ENCODE measurements at places on chromosomes 12 and 14. TPM values are rescaled to one million over a fixed set of nuclear protein-coding genes. Genes with fewer than 3 reads are reported as not detected.
A peak's percentile ranks its signal among the peaks of the same experiment; 100 is the strongest.

GRCh38 chr12:112401054-112401453 is 8.4 kb downstream of the RPL6 start:
- H3K27ac ChIP-seq, result no peak overlapping the region
- peaks cover 10% of the 10 kb centered on the region for H3K36me3 ChIP-seq
- H3K27me3 ChIP-seq, result no peaks in the 10 kb centered on the region
- H3K4me3 ChIP-seq, result no peak overlapping the region
- peaks cover 1% of the 10 kb centered on the region for H3K4me1 ChIP-seq

DNA sequence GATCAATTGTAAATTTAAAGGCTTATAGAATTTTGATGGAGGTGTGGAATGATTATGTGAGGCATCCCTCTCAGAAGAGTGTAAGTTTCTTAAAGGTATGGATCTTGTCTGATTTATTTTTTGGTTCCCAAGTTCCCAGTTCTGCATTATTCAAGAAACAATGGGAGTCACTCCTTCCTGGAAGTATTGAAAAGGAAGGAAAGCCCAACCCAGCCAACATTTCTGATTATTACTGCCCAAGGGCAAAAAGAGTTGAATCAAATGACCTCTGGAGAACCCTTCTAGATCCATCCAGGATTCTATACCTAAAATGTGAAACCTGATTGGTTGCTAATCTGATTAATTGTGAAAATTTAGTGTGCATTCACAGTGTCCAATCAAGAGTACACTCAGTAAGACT is 166.2 kb downstream of the ANO2 start:
- DNase-seq, result no peak
- peaks cover 17% of the 10 kb centered on the region for H3K27me3 ChIP-seq
- peaks cover 7% of the 10 kb centered on the region for H3K4me1 ChIP-seq
- H3K4me3 ChIP-seq, result no peak overlapping the region
- no peak overlapping the region for H3K27ac ChIP-seq

GRCh38 chr14:83301791-83302190 is 1768.1 kb upstream of the SEL1L start:
- H3K36me3 ChIP-seq, result no peaks in the 10 kb centered on the region
- H3K27ac ChIP-seq, result no peak overlapping the region

DNA sequence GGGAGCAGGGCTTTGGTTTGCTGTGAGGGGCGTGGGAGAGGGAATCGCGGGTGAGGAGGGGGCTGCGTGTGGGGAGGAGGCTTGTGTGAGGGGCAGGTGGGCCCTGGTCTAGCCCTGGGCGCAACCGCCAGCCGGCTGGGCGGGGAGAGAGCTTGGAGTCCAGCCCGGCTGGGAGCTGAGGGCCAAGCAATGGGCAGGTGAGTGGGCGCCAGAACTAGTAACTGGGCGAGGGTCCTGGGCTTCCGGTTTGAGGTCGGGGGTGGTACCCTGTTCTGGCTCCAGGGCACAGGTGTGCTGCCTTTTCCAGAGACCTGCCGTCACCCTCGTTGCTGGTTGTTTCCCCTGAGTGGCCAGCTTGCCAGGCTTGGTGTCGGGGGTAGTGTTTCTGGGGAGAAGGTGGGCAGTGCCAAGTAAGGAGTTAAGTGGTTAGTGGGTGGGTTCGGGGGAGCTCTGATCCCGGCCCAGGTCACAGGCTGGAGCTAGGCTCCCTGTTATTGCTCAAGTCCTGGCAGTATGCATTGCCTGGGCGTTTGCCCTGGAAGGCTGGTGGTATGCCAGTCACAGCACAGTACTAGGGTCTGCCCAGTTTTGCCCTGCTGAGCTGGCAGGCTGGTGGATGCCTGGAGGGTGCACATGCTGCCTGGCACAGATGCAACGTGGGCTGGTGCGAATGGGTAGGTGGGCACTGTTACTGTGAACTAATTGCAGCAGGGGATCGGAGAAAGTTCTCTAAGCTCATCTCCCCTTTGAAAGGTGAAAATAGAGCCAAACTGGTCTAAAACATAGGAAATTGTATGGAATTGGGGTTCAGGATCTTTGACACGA is 683 bp downstream of the CIPC start:
- no peaks in the 10 kb centered on the region for H3K36me3 ChIP-seq
- peak overlapping the region; percentile 96 for H3K4me3 ChIP-seq
- peaks cover 51% of the 10 kb centered on the region for H3K4me1 ChIP-seq

GRCh38 chr14:45083617-45083975 is 320 bp upstream of the PRPF39 start:
- H3K27me3 ChIP-seq, result no peaks in the 10 kb centered on the region
- H3K27ac ChIP-seq, result peak overlapping the region; percentile 92
- H3K4me3 ChIP-seq, result peak overlapping the region; percentile 96
- H3K36me3 ChIP-seq, result peaks cover 3% of the 10 kb centered on the region
- H3K4me1 ChIP-seq, result peaks cover 33% of the 10 kb centered on the region

- H3K27ac ChIP-seq, result no peak overlapping the region
- H3K27me3 ChIP-seq, result no peaks in the 10 kb centered on the region
- no peaks in the 10 kb centered on the region for H3K36me3 ChIP-seq
These were observed 84.1 kb downstream of the FRMD6 start for GRCh38 chr14:51735851-51736250.

- no peak overlapping the region for H3K27ac ChIP-seq
- peaks cover 17% of the 10 kb centered on the region for H3K4me1 ChIP-seq
- no peak overlapping the region for H3K4me3 ChIP-seq
- H3K36me3 ChIP-seq, result no peaks in the 10 kb centered on the region
- no peaks in the 10 kb centered on the region for H3K27me3 ChIP-seq
- no peak for DNase-seq
These were observed 469.8 kb downstream of the ZFP36L1 start for GRCh38 chr14:68322940-68323620.

Gene TTC9
- total RNA-seq, result 4.6 TPM

Gene CCDC38
- 0.09 TPM for total RNA-seq
